ENCODE measurements at places on chromosomes 1 and 21.
A peak's percentile ranks its signal among the peaks of the same experiment; 100 is the strongest.

- peak; percentile 51 for DNase-seq
Observed at GRCh38 chr1:167428395-167428794, 89.9 kb downstream of the CD247 start.

GRCh38 chr1:151701515-151701914 is 15.1 kb downstream of the CELF3 start:
- no peak for DNase-seq

DNA sequence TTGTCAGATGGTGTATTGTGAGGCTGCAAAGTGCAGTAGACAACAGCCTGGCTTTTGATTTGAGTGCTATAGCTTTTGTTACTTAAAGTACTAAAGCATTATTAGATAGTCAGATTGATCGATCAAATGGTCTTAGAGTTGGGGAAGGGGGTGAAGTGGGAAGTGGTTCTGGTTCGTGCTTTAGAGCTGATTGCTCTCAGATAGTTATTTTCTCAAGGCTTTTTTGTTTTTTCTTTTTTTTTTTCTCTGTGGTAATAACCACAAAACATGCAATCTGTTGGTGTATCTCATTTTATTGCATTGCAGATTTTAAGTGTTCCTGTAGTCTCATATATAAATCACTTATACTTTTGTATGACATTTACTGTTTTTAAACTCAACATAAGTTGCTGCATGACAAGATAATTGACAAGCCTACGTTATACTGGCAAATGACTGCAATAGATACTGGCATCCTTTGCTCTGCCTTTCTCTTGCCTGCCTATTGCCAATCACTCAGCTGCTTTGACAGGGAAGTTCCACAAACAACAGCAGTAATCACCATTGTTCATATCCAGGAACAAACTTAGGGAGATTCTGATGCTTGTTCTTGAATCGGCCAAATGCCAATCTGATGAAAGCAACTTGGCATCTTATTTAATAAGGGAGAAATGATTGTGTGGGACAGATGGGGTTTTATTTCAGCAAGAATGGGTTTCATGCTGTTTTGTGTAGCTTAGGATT is 125.0 kb upstream of the B3GALT2 start:
- peak; percentile 53 for DNase-seq

DNA sequence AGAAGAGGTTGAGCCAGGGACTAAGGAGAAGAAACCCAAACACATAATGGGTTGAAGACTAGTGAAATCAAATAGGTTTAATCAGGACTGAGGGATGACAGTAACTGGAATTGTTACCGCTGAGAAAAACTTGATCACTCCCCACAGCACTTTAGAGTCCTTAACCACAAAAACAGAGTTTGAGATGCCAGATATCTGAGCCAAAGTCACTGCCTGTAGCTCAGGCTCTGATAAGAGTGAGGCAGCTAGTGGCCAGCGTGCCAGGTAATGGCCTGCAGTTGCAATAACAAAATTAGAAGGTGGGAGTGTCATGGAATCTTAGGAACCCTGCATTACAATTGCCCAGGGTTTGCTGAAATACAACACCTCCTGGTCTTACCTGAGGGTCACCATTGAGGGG is 48.0 kb downstream of the PRKAB2 start:
- no peak for DNase-seq

DNA sequence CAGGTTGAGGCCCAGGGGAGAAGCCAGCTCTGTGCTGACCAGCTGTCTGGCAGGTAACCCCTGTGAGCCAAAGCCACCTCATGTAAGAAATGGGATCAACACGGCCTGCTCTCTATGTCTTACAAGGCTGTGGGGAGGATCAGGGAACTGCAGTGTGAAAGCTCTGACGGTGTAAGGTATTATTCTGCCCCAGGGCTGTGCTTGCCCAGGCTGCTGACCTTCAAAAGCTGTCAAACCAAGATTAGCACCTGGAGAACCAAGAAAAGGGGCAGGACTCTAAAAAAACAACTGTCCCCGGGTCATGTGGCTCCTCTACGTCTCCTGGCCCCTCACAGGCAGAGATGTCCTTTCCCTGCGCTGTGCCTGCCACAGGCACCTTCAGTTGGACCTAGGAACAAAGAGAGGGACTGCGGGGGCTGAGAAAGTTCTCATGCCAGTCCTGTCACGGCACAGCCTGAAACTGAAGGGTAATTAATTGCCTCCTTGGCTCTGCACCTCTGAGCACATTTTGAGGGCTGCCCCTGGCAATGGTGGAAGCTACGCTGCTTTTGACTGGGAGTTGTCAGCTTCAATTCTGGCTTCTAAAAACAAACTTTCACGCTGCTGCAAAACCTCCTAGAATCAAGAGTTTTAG is 77.6 kb downstream of the PGBD5 start:
- DNase-seq: no peak

DNA sequence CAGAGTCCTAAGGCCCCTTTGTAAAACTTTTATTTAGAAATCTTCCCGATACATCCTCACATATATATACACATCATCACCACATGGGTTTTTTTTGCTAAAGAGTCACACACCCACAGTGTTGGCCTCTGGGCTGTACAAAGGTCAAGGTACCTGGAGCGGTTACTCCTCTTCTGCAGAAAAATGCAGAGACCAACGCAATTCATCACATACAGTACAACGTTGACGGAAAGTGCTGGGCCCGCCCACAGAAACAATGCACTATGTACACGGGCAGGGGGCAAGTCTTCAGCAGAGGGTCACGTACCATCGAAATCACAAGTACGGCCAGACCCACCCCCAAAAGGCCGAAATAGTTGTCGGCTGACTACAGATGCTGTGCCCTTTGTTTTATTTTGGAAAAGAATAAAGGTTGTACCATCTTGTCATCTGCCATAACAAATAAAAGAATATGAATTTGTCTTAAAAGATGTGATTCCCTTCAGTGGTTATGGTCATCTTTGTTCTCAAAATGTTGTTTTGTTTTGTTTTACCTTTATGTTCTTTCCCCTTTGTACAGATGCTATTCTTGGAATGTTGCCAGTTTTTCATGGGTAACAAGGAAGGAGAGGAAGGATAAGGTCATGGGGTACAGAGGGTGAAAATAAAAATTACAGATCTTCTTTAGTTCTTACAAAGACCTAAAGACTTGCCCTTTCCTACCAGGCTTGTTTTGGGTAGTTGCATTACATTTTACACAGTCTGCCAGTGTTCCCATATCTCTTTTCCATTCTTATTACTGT is 15.6 kb downstream of the TAL1 start:
- no peak for DNase-seq

DNA sequence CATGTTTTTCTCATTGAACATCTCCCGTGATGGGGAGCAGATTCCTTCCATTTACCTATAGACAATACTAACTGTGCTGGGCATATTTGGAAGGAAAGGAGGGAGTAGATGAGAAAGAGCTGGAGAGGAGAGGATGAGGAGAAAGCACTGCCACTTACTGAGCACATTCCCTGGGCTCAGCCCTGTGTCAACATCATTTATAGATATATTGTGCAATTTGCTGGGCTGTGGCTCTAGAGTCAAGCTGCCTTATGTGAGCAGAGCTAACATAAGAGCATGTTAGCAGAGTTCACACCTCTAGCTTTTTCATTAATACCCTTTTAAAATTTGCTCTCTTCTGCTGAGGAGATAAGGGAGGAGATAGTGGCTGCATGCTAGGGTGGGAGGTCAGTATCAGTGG is 22.3 kb upstream of the CD53 start:
- no peak for DNase-seq

GRCh38 chr21:45823100-45823681 is 158.4 kb upstream of the COL6A1 start:
- DNase-seq: no peak

- DNase-seq: no peak
Observed at GRCh38 chr1:8145545-8146202, 119.6 kb upstream of the ERRFI1 start.

- DNase-seq: no peak
Observed at GRCh38 chr21:14491269-14491681, 54.8 kb downstream of the SAMSN1 start.

DNA sequence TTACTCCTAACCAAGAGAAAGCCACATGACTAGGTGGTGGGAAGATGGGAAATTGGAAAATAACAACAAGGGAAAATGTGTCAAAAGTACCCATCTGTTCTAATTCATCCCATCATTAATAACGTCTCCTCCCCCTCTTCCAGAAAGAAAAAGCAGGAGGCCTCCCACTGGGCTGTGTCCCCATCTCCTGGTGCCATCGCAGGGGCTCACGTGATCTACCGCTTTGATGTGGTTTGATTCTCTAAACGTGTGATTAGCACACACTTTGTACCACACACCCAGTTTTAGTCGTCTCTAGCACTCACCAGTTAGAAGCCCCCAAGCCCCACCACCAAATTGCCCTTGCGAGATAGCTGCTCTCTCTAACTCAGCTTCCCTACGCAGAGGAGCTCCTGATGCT is 353.6 kb downstream of the RRAGC start:
- DNase-seq: no peak

DNA sequence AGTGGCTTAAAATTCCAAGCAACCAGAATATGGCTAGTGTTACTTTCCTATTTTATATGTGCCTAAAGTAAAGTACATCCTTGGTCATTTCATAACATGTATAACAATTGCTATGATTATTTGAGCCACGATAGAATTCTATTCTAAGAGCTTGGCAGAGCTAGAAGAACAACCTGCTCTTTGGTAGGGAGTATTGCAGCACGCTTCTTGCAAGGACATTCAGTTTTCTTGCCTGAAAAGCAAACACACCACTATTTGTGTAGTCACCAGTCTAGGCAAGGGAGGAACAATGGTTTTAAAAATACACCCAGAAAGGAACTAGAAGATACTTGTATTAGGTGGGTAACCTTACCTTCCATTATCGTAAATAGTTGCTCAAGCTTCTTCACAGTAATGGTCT is 51.5 kb downstream of the CNST start:
- no peak for DNase-seq

- no peak for DNase-seq
Observed at GRCh38 chr1:150053926-150054325, 13.7 kb upstream of the VPS45 start.

GRCh38 chr1:28437264-28437923 is 67.9 kb downstream of the PHACTR4 start:
- DNase-seq: peak; percentile 87

DNA sequence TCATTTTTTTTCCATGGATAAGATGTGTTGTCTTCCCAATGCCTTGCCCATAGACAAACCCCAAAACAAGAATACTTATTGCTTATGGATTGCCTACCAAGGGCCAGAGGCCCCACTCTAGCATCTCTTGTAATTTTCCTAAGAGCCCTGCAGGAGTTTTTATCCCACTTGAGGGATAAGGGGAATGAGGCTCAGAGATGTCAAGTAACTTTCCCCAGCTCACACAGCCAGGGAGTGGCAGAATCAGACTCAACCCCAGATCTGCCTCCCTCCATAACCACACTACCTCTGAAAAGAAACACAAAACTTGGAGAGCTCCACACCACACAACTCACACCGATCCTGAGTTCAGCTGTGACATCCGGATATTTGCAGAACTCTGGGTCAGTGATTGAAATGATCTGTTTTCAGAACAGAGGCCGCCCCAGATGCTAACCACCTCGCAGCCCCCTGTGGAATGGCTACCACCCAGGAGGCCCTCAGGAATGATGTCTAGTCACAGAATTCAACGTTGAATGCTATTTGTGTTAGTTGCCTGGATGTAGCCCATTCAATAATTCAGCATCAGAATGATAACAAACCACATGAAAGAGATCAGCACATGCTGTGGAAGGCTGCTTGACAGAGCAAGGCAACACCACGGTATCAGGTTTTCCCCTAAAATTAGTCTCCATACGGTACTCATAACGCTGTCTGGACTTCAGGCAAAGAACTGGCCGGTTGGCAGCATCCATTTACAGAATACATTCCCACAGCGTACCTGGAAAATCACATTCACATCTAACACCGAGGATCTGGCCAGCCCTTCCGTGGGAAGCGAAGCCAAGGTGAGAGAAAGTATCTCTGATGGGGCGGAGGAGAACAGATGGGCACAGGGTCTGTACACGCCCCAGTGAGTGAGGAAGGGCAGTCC is 231.9 kb downstream of the TOMM20 start:
- DNase-seq: no peak

- no peak for DNase-seq
Observed at GRCh38 chr1:233664804-233665574, 51.1 kb downstream of the KCNK1 start.

DNA sequence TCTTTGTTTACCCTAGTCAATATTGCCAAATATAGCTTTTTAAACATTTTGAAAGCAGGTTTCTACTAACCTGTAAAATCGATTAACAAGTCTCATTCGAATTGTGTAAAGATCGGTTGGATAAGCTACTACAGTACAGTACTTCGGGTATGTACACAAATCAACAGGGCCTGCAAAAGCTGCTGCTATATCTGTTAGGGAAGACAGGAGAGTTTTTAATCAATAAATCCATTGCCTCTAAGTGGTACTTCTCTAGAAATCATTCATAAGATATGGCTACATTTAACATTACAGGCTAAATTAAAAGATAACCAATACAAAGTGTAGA is 34.8 kb upstream of the PSMG1 start:
- no peak for DNase-seq

DNA sequence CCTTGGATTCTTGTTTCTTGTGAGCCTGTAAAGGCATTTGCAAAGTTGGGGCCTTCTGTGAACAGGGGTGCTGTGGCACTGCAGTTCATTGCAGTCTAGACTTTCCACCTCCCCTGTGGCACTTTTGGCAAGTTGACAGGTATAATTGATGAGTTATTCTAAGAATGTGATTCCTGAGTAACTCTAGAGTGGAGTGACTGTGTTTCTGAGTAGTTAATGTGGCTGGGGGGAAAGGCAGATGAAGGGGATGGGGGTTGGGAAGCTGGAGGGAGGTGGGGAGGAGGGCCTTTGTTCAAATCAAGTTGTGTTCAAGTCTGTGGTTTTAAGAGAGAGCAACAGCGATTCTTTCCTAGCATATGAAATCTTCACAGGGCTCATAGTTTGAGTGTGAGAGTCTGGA is 32.9 kb downstream of the PBX1 start:
- peak; percentile 66 for DNase-seq

DNA sequence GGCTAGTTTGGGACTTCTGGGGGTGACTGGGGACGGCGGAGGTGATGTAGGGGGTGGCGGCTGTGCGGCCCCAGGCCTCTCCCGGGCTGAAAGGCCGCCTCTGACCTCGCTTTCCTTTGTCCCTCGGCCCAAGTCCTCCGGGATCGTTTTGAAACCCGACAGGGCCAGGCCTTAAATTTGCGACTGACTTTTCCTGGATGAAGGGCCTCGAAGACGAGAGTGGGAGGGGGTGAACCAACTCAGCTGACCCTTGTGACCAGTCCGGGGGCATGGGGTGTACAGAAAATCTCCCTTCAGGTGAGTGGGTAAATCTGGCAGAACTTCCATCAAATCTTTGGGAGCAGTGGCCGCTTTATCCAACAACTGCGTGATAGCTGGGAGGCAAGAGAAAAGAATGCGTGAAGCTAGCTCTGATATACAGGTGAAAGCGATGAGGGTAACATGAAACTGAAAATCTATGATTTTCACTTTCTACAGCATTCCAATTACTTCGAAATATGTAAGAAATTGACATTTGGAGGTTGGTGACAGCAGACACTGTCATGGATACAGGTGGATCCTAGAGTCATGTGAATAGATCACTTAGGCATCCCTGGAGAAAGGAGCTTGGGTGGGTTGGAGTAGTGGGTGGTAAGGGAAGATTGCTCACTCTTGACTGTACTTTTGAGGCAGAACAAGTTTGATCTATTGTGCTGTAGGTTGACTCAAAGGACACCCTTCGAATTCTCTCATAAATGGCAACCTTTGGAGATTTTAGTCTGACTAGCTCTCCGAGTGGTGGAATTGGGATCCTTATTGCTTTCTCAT is 885 bp downstream of the AHCYL1 start:
- DNase-seq: no peak

- DNase-seq: no peak
Observed at GRCh38 chr1:44549510-44549909, 124.8 kb downstream of the TMEM53 start.

GRCh38 chr1:32873484-32873883 is 2.8 kb upstream of the FNDC5 start:
- DNase-seq: no peak

Measured in AG10803 (cell line).